ENCODE measurements at places on chromosomes 11 and 22.

DNA sequence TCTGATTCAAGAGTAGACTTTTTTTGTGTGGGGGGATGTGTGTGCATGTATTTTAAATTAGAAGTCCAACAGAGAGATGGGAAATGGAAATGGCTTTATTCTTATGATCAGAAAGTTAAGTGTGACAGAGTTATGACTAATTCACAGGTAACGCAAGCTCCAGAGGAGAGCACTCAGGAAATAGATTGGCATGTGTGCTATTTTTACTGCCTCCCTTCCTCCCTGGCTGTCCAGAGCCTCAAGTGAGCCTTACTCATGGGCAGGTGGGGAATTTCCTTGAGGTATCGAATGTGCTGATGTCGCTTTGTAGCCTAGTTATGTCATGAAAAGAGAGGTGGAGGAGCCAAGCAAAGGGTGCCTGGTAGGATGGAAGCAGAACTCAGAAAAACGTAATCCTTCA, 70.3 kb upstream of the BDNF start:
- no peak for DNase-seq

- no peak for DNase-seq
Observed at GRCh38 chr22:32590556-32590955, 115.9 kb downstream of the FBXO7 start.

GRCh38 chr11:83280256-83280655, 5.9 kb downstream of the CCDC90B start:
- no peak for DNase-seq

- DNase-seq = no peak
Observed at GRCh38 chr11:122434786-122435185, 220.7 kb upstream of the UBASH3B start.

GRCh38 chr22:29443861-29444792, 5.7 kb downstream of the RFPL1 start:
- no peak for DNase-seq

DNA sequence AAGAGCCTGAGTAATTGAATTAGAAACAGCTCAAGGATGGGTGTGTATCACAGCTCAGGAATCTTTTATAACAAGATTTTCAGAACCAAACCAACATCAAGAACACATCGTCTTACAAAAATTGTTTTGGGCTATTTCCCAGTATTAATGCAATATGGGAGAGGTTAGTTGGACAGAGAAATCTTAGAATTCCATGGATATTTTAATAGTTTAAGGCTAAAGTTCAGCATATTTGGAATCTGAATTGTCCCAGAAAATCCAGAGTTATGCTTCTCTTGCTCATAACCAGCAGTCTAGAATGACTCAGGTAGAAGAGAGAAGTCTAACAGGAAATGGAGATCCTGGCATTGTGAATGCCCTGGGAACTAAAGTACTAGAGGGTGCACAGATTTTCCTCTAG, 74.6 kb downstream of the ADM start:
- no peak for DNase-seq

- DNase-seq = no peak
Observed at GRCh38 chr11:14042686-14043465, 80.4 kb downstream of the SPON1 start.

DNA sequence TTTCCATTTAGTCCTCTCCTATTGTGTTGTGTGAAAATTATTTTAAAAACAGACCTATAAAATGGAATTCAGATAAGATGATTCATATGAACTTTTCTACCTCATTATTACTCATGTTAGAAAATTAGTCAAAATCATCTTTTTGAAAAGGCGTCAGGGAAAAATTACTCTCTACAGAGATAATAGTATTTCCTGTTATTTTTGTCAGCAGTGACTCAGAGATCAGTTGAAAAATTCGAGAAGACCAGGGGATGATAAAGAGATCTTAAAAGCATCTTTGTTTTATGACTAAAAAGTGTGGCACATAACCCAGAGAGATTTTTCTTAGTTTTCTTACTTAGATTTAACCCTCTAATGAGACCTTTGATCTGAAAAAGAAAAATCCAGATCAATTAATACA, 157.9 kb upstream of the CARD18 start:
- peak; percentile 49 for DNase-seq

GRCh38 chr11:11583801-11584529, 37.8 kb downstream of the GALNT18 start:
- DNase-seq = no peak

GRCh38 chr11:86219311-86220193, 25.0 kb upstream of the EED start:
- no peak for DNase-seq

GRCh38 chr11:128644576-128644975, 49.3 kb upstream of the FLI1 start:
- DNase-seq = no peak

DNA sequence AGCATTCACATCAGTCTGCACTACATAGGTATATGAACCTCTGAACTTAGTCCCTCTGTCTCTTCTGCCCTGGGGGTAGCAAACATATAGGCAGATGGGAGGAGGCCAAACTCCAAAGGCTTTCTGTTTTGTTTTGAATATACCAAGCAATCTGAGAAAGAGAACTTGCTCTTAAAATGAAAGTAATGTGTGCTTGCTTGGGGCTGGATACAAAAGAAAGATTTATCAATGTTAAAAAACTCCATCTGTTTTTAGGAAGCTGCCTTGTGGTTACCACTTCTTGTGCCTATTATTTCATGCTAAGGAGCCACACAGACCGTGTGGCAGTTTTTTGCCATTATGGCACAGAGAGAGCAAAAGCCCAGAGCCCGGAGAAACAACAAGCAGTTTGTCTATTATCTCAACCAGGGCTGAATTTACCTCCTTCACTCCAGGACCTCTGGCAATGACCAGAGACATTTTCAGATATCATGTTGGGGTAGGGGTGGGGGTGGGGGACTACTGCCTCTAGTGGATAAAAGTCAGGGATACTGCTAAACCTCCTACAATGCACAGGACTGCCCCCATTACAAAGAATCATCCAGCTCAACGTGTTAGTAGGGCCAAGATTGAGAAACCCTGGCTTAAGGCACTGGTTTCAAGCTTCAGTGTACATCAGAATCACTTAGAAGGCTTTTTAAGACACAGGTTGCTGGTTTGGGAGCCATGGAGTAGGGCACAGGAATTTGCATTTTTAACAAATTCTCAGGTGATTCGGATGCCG, 124.2 kb downstream of the APIP start:
- no peak for DNase-seq

DNA sequence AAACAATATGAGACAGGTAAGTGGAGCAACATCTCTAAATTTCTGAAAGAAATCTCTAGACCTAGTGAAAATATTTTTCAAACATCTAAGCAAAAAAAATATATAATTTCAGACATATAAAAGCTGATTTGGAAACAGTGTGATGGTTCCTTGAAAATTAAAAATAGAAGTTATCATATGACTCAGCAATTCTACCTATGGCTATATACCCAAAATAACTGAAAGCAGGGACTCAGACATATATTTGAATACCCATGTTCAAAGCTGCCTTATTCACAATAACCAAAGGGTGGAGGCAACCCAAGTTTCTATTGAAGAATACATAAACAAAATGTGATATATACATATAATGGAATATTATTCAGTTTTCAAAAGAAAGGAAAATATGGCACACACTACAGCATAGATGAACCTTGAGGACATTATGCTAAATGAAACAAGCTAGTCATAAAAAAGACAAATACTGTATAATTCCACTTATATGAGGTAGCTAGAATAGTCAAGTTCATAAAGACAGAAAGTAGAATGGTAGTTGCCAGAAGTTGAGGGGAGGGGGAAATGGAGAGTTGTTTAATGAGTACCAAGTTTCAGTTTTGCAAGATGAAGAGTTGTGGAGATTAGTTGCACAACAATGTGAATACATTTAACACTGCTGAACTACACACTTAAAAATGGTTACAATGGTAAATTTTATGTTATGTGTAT, 300.4 kb downstream of the TTC28 start:
- DNase-seq = no peak

GRCh38 chr22:19568337-19569275, 44.4 kb upstream of the CLDN5 start:
- DNase-seq = peak; percentile 53

- peak; percentile 5 for DNase-seq
Observed at GRCh38 chr11:60485987-60486386, 6.6 kb upstream of the MS4A12 start.

- DNase-seq = no peak
Observed at GRCh38 chr11:61054513-61054912, 47.8 kb upstream of the CD5 start.

DNA sequence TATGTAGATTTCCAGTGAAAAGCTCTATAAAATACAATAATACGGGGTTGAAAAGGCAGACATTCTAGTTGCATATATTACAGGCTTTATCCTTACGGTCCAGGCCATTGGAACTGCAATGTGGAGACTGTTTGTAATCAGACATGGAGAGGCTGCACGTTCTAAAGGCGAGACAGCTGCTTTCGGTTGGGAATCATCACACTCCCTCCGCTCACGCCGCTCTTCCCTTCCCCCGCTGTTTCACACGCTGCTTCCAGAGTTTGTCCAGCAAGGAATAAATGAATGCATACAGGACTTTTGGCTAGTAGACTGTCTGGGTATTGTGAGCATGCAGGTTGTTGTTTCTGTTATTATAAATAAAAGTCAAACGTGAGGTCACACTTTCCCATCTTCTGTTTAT, 13.5 kb upstream of the EFCAB6 start:
- no peak for DNase-seq

DNA sequence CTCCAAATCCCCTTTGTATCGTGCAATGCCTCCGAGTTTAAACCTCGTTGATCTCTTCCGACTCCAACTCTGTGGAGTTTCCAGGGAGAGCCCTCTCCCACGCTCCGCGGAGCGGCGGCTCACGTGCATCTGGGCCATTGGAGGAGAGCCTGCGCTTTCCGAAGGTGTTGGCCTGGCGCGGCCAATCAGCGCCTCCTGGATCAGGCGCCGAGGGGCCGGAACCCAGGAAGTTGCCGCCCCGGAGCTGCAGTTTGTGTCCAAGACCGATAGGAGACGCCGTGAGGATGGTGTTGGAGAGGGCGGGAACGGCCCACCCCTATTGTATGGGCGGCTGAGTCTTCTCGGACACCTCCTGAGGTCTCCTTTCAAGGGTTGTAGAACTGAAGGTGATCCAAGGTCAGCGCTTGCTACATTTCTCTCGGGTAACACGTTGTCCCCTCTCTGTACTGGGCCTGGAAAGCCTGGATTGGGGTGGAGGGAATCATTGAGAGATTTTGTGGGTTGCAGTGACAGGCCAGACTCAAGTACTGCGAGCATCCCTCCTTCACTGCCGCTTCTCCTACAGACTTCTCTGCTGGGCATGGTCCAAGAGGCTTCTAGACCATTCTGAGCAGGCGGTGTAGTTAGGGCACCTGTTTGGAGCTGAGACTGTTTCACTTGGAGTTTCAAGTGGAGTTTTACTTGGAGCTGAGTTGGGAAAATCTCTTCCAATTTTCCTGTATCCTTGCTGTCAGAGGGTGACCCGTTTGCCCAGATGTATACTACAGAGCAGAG, 1.7 kb downstream of the ADAMTS15 start:
- no peak for DNase-seq

DNA sequence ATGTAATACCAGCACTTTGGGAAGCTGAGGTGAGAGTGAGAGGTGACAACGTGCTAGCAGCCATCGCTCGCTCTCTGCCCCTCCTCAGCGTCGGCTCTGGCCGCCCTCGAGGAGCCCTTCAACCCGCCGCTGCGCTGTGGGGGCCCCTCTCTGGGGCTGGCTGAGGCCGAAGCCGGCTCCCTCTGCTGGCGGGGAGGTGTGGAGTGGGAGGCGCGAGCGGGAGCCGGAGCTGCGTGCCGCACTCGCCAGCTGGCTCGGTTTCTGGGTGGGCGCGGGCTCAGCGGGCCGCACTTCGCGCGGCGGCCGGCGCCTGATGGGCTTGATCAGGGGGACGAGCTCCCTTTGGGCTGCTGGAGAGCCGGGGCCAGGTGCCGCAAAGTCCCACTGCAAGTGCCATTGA, 98.9 kb upstream of the UBASH3B start:
- DNase-seq = no peak

GRCh38 chr11:23957314-23957713, 539.5 kb upstream of the LUZP2 start:
- DNase-seq = no peak

- DNase-seq = no peak
Observed at GRCh38 chr11:3616721-3617460, 24.9 kb downstream of the ART5 start.

DNA sequence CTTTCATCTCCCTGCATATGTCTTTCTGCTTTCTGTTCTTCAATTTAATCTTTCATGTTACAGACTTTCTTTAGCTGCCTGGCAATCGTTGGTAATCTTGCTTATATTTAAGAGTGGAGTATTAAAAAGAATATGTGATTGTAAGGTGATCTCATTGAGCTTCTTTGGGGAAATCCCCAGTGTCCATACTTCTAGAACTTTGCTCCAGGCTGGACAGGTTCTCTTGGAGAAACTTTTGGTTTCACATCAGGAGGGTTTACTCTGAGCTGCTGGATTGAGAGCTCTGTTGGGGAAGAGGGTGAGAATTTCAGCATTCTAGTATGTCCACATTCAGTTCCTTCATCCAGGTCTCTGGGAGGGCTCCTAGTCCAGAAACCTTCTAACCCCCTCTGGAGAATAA, 16.1 kb downstream of the LRRC75B start:
- no peak for DNase-seq

DNA sequence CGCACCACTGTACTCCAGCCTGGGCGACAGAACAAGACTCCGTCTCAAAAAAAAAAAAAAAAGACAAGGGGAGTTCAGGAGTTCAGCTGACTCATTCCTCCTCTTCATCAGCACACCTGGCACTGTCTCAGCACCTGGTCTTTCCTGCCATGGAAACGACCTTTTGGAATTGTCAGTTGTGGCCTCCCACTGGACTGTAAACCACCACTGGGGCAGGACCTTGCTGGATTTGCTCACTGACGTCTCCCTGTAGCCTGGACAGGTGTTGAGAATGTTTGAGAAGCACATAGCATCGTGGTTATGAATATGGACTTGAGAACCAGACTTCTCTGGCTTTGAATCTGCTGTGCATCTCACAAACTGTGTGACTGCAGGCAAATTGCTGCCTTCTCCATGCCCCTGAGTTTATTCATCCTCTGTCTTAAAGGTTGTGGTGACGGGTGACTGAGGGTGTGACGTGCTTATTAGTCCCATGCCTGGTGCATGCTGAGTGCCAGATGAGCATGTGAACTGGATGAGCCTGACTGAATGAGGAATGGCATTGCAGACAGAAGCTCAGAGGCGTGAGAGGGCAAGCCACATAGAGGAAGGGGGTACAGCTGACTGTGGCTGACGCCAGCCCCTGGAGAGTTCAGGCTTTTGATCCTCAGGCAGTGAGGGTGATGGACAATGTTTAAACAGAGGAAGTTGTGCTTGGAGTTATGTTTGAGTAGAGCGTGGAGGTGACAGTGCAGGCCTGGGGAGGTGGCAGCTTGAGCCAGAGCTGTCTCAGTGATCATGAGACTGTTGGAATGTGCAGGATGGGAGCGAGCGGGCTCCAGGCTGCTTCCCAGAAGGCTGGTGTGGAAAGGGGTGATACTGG, 12.7 kb downstream of the TOM1 start:
- no peak for DNase-seq
